ENCODE measurements at places on chromosomes 4 and X.
A peak's percentile ranks its signal among the peaks of the same experiment; 100 is the strongest.

GRCh38 chr4:4526401-4526800, 15.4 kb downstream of the STX18 start:
- ATAC-seq = no peak

DNA sequence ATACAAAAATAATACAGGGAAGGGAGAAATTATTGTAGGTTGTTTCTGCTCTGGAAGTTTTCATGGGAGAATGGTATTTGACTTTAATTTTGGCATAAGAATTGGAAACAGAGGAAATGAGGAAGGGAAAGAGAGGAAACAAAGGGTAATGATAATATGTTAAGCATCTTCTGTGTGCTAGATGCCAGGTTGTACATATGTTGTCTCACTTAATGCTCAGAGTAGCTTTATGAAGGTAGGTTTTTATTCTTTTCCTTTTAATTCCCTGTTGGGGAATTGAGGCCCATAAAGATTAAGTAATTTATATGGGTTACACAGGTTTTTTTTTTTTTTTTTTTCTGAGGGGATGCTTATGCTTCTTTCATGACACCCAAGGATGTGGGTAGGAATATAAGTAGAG, 19.2 kb downstream of the BLTP1 start:
- ATAC-seq = no peak

DNA sequence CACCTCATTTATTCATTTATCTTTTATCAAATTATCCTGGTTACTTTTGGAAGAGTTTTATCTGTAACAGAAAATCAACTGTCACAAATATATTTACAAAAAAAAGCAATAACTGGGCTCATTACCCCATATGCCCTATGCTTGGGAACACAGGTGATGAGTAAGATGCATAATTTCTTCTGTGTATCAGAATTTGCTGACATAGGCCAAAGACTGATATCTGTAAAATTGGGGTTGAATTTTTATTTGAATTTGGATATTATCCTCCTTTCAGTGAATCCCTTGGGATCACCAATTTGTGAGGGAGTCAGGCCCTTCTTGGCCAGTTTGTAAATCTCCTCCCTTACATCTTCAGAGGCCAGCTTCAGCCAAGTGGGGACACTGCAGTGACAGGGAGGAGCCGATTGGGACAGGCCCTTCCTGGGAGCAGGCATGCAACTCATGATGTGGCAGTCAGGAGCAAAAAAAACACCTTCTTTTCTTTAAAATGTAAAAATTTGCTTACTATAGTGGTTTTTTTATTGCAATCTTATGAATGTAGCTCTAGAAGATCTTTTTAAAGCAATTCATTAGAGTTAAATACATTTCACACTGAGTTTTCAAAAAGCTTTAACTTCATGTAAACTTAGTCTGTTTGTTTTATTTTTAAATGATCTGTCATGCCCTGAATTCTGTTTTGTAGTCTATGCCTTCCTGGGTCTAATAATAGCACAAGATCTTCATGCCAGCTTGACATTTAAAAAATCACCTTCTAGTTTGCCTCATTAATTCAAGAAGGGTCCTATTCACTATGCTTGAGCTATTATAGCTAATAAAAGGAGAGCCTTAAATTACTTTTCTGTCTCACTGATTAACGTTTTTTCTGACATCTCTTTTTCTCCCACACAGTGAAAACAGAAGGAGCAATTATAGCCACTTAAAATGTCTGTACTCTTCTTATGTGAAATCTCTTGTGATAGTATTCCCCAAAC, 136.6 kb upstream of the SPRY1 start:
- no peak for ATAC-seq

DNA sequence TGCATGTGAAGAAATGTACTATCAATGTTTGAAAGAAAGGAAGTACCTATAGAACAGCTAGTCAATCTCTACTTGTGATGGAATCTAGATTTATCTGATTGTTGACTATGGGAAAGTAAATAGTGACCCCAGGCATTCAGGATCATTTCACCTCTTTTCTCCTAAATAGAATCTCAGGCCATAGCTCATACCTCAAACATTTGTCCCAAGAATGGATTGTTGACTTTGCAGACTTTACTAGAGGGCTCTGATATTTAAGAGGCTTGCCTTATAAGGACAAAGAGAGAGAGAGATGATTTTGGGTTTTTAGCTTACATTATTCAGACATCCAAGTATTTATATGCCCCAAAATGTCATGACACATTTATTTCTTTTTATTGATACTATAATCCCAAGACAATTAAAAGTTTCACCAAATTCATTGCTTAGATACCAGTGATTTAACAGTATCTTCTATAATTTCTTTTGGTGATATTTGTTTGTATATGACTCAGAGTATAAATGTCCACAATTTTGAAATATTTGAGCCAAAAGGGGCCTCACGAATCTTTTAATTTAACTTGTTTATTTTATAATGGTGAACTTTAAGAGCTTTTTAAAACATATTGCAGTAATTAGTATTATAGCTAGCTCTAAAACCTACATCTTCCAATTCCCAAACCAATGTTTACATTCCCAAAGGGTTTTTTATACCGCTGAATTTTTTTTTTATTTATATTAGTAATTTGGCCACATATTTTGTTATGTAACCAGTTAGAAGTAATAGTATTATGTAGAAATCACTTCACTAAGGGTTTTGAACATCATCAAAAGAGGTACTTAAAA, 614.1 kb downstream of the PCDH7 start:
- ATAC-seq = no peak

- no peak for ATAC-seq
Measured at GRCh38 chrX:101550751-101551379, 518 bp downstream of the ARMCX1 start.

DNA sequence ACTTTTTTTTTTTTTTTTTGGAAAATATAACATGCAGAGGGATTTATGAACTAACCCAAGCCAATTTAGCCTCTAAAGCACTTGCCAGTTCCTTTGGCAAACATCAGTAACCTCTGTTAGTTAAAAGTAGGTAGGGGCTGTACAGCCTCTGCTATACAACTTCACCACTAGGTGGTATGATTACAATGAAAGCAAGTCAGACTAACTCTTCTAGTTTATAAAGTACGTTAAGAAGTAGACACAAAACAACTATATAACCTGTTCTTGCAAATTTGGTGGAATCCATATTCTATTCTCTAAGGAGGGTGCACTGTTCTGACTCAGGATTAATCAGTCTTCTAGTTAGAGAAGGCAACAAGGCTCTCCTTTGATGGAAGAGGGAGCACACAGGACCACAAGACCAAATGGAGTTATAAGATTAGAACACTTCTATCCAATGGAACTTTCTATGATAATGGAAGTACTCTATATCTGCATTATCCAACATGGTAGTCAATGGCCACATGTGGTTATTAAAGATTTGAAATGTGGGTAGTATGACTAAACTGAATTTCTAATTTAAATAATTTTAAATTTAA, 12.8 kb downstream of the AIMP1 start:
- peak; percentile 65 for ATAC-seq

GRCh38 chr4:56870946-56871345, 36.8 kb upstream of the REST start:
- ATAC-seq = no peak

DNA sequence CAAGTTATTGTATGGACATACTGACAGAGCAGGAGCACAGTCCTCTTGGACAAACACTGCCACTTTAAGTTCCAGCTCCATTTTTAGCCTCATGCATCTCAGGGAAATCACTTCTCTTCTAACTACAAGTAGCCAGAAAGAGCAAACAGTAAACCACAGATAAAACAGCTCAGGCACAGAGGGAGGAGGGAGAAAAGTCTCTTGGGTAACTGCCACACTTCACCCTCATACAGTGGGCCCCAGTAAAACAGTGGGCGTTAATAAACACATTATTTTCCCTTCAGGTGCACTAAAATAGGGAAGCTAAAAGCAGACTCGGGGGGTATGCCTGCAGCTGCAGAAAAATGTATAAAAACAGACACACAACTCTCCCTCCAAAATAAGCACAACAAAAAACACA, 21.6 kb downstream of the CD38 start:
- no peak for ATAC-seq

GRCh38 chr4:107978716-107979451, 10.8 kb upstream of the HADH start:
- no peak for ATAC-seq

DNA sequence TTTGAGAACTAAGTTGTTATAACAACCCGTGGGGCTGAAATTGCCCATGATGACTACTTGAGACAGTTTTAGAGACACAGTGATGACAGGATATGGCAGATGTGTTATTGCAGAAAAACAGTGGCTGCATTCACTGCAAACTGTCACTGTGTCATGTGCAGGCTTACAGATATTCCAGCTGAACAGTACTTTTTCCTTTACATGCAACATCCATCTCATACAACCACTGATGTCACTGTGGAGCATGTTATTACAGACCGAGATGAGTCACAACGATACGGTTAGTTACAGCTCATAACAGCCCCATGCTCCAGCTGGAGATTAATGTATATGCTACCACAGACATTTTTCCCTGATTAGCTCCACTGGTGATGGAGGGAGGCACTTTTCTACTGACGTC, 207.4 kb downstream of the TMA16 start:
- ATAC-seq = no peak

- no peak for ATAC-seq
Measured at GRCh38 chr4:8344377-8344776, 74.8 kb downstream of the HTRA3 start.

- no peak for ATAC-seq
Measured at GRCh38 chrX:109952985-109953905, 49.7 kb upstream of the TMEM164 start.

DNA sequence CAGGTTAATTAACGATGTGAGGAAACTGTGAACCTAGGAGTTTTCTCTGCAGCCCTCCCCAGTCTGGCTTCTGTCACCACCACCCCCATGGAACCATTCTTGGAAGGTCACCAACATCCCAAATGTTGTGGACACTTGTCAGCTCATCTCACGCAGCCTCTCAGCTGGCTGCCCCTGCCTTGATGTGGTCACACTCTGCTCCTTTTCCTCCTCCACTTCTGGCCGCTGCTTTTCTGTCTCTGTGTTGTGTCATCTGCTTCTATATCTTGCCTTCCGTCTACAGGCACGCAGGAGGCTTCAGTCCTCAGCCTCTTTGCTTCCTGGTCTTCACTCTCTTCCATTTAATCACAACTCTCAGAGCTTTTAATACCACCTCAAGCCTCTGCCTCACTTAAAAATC, 371.5 kb upstream of the SLIT2 start:
- ATAC-seq = no peak

GRCh38 chrX:47650164-47651042, at the start of gene ELK1:
TSS of gene ELK1 (minus strand) at chrX:47650563. CDS start at chrX:47641441, 9,122 bp downstream.
- ATAC-seq = peak; percentile 95

- no peak for ATAC-seq
Measured at GRCh38 chr4:79358438-79358837, 32.6 kb upstream of the NAA11 start.

GRCh38 chr4:132642016-132642817, 506.9 kb upstream of the PCDH10 start:
- ATAC-seq = no peak

DNA sequence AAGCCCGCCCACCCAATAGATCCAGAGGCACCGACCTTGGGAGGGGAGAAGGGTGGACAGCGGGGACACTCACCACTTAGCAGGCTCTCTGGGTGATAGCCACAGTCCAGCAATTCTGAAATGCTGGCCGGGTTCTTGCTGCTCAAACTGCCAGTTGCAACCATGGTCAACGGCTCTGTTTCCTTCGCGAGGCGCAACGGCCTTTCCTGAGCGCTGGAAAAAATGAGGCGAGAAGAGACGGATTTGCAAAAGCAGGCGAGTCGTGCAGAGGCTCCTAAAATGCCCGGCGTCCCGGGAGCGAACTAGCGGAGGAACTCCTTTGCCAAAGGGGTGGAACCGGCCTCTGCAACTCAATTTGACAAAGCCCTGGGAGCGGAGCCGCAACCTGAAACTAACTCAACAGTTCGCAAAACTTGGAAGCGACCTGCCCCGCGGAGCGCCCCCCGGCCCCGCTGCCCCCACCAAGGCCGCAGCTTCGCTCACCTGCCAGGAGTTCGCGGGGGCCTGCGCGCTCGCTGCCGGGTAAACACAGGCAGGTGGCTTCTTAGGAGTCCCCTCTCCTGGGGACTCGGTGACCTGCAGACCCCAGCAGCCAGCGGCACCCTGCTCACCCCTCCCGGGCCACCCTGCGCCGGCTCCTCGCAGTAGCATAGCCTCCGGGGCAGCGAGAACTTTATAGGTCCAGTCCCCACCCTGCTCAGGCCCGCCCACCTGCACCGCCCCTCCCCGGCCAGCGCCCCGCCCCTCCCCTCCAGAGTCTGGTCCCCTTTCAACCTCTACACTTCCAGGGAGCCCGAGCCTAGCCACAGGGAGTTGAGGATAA, at the start of gene DDIT4L:
DDIT4L (minus strand) TSS at position 649 of the 823 bp plus-strand sequence; CDS start at position 164, 485 bp downstream.
- peak; percentile 27 for ATAC-seq

DNA sequence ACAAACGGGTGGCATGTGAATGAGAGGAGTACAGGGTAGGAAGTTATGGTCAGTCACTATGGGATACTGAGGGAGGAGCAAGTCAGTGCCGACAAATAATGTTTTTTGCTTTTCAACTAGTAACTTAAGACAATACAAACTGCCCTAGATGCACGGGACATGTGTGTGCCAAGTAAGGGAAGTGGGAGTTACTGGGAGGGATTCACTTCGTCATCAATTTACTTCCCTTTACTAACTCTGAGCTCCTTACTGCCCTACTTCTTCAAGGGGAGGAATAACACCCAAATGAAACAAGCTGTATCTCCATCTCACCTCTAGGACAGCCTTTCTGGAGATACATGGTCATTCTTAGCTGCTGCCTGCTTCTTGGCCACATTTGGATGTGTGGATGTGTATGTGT, 97.7 kb downstream of the DGKK start:
- ATAC-seq = no peak

GRCh38 chr4:128570387-128570975, 239.0 kb upstream of the JADE1 start:
- no peak for ATAC-seq

GRCh38 chrX:46404774-46405173, 140.4 kb downstream of the ZNF674 start:
- no peak for ATAC-seq

DNA sequence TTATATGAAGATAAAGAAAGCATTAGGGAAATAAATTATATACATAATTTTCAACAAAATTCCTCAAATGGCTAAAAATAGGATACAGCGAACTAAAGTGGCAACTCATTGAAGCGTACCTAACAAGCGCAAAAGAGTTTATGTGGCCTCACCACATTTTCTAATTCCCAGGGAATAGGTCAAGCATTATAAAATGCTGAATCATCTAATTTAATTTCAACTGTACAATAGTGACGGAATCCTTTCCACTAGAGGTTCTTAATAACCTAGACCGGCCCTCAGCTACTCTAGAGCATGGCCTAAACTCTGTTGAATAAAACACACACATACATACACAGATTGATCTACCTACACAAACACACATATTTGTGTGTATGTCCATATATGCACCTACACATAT, 29.1 kb downstream of the CXXC4 start:
- no peak for ATAC-seq

- no peak for ATAC-seq
Measured at GRCh38 chrX:19127649-19128168, 5.4 kb upstream of the ADGRG2 start.

- ATAC-seq = no peak
Measured at GRCh38 chr4:105145156-105145902, 1.3 kb upstream of the TET2 start.

GRCh38 chrX:149040873-149041535, 464.1 kb downstream of the IDS start:
- ATAC-seq = no peak

- no peak for ATAC-seq
Measured at GRCh38 chr4:159428975-159429692, 326.3 kb downstream of the RAPGEF2 start.

Measured in activated CD4-positive, CD25-positive, alpha-beta regulatory T cell treated with anti-CD3 and anti-CD28 coated beads, Interleukin-2, amount 50 U/mL, for 24 hours (primary cell).